ENCODE measurements at places on chromosomes 3 and 15.

GRCh38 chr3:123695731-123696640 lies 111.1 kb upstream of the HACD2 start:
- no peak for DNase-seq

DNA sequence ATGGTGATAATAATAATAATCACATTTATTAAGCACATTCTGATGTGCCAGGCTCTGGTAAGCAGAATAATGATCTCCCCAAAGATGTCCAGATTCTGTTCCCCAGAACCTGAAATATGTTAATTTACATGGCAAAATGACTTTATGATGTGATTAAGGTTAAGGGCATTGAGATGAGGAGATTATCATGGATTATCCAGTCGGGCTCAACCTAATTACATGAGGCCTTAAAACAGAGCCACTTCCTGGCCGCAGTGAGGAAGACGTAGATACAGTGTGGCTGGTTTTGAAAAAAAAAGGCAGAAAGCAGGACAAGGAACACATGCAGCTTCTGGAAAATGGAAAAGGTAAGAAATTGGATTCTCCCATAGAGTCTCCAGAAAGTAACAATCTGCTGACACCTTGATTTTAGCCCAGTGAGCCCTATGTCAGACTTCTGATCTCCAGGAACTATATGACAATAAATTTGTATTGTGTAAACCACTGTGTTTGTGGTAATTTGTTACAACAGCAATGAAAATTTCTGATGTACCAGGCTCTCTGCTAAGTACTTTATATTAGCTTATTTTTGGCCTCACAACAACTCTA lies 126.7 kb downstream of the ALCAM start:
- no peak for DNase-seq

GRCh38 chr15:85763673-85764633 lies 30.8 kb downstream of the KLHL25 start:
- no peak for DNase-seq

DNA sequence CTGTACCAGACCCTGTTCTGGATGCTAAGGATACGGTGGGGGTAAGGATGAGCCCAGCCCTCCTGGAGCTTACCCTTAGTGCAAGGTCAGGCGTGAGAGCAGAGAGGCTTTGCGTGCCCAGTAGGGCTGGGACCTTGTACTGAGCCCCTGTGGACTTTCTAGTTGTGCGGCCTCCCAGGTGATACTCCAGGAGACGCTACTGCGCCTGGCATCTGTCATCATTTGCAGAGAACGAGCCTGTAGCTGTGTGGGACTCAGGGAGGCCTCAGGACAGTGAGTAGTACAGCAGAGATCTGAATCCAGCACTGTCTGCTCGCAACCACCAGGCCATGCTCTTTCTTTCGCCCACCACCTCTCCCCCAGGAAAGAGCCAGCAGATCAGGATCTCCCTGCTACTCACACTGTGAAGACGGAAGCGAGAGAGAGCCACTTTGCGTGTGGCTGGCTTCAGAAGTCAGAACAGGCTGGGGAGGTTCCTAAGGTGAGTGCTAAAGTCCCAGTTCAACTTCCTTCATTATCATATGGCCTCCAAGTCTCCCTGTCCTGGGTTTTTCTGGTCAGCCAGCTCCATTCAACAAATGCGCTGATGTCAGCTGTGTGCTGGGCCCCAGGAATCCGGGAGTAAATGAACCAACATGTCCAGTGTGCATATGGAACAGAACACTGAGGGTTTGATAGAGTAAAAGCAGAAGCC lies 38.2 kb upstream of the ITGA11 start:
- no peak for DNase-seq

DNA sequence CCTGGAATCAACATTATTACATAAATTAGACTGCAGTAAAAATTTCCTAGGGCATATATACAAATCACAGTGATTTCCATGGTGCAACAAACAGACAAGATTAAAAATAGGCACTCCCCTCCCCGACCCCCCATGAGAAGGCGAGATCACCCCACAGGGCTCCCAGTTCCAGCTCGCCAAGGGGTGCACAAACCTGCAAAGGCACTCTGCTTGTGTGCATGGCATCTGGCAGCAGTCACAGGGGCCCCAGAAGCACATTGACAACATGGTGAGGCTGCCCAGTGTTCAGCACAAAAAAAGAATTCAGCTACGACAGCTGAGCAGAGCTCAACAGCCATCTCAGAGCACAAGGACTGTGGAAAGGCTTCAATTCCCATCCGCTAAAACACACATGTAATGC lies 19.2 kb upstream of the CERS3 start:
- no peak for DNase-seq

DNA sequence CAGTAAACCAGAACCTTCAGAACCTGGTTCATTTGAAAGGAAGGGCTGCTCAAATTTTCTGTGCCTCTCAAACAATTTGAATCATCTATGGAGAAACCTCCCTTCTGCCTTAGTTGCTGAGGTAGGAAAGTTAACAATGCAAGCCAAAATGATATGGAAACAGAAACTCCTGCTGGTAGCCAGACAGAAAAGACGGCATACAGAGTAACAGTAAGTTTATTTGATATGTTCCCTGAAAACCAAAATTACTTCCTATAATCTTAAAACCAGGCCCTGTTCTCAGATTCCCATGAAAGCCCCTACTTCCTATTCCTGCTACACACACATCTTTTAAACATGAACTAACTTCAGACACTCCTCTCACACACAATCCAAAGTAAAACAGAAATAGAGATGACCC lies 86.2 kb downstream of the TBC1D5 start:
- no peak for DNase-seq

GRCh38 chr3:58880182-58880581 lies 169.6 kb downstream of the CFAP20DC start:
- DNase-seq = no peak

GRCh38 chr15:59993950-59994401 lies 10.1 kb upstream of the FOXB1 start:
- peak; percentile 29 for DNase-seq

All from progenitor cell of endocrine pancreas (in vitro differentiated cells).